Renal pelvis (tissue), 12 donors: ENCODE measurements at places on chromosomes 12 and 14. TPM values are rescaled to one million over a fixed set of nuclear protein-coding genes. Genes with fewer than 3 reads are reported as not detected.

DNA sequence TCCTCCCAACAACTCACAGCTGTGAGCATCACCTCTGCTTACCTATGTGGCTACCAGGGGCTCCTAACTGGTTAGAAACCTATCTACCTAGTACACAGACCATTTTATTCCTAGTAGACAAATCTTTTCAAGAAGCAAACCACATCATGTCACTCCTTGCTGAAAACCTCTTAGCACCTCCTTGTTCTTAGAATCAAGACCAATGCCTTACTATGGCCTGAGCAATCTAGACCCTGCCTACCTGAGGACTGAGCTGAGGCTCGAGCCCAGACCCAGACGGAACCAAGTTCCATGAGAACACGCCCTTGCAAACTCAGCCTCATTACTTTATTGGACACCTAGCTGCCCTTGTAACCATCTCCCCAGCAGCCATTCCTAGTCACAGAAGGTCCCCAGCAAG is 32.6 kb downstream of the CMKLR1 start:
- DNase-seq: no peak

GRCh38 chr14:32226056-32226455 is 23.0 kb upstream of the RNU6-8 start:
- DNase-seq: no peak

DNA sequence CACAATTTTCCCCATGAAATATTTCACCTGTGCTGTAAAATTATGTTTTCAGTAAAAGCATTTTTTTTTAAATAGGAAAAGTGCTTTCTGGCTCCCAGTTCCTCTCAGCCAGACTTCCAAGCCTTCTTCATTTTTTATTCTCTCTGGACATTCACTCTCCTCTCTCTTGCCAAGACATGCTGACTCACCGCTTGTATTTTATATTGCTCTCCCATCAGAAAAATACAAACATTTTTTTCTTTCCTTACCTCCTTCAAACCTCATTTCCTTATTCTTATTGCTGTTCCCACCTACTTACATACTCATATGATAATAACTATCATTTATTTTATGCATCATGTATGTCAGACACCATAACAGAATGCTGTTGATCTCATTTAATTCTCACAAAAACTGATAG is 37.7 kb upstream of the ZNF641 start:
- DNase-seq: no peak

DNA sequence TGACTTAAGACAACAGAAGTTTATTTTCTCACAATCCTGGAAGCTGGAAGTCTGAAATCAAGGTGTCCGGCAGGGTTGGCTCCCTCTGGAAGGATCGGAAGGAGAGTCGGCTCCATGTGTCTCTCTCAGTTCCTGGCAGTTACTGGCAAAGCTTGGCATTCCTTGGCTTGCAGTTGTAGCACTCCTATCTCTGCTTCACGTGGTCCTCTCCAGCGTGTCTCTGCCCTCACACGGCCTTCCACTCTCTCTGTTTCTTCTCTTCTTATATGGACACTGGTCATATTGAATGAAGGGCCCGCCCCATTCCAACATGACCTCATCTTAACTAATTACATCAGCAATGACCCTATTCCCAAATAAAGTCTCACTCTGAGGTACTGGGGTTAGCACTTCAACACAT is 60.1 kb upstream of the TUNAR start:
- DNase-seq: no peak

Gene KRT4
- 0.40 TPM for polyA plus RNA-seq

DNA sequence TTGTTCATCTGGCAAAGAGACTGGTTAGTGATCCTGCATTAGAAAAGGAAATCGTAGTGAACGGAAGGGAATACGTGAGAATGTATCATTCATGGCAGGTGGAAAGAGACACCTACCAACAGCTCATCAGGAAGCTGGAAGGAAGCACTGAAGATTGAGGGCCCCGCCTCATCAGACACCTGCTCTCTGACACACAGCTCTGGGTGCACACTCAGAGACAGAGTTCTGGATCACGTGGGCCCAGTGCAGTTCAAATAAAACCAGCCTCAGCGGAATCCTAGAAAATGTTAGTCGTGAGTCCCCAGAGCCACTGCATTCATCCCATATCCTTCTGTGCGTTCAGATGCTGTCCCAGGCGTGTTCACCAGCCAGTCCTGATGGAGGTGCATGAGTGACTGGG is 129.7 kb downstream of the GLT1D1 start:
- no peak for DNase-seq

GRCh38 chr14:56261046-56261445 is 142.8 kb downstream of the PELI2 start:
- no peak for DNase-seq

Gene AEBP2
- 52.2 TPM for polyA plus RNA-seq

GRCh38 chr12:9340422-9341259 is 132.4 kb upstream of the PZP start:
- peak; percentile 50 for DNase-seq

Gene INTS13
- 36.8 TPM for polyA plus RNA-seq

- no peak for DNase-seq
Observed at GRCh38 chr14:33840797-33841196, 110.1 kb downstream of the EGLN3 start.

- peak; percentile 39 for DNase-seq
Observed at GRCh38 chr12:570435-570920, 92.8 kb downstream of the NINJ2 start.

DNA sequence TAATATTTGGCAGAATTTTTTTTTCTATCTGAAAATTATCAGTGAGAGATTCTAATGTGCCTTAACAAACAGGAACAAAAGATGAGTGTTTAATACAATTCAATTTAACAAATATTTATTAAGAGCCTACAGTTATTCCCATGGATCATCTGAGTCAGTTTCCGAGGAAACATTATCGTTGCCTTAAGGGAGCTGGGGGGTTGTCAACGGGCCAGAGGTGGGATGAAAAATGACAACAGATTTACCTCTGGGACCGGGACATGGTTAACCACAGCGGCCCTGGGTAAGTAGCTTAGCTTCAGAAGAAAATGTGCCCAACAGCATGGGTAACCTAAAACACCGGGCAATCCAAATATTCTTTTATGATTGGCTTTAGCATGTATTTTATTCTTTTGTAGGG is 113.6 kb downstream of the DAD1 start:
- no peak for DNase-seq

- DNase-seq: no peak
Observed at GRCh38 chr14:94945615-94946014, 175.7 kb upstream of the GSC start.

GRCh38 chr12:65474831-65475230 is 196.3 kb downstream of the MSRB3 start:
- no peak for DNase-seq

DNA sequence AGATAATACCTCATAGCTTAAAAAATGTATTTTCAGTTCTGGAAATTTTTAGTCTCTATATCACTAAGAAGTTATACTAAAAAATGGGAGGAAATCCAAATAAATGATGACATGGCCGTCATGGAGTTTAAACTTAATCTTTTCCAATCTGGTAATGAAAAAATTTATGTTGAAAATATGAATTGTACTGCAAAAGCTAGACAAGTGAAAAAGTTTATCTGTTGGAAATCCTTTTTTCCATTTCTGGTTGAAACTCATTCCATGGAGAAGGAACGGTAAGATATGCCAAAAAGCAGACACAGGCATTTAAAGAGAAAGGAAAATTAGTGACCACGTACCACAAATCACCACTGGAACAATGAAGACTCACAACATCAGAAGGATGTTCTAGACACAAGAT is 314.2 kb upstream of the PRICKLE1 start:
- no peak for DNase-seq

DNA sequence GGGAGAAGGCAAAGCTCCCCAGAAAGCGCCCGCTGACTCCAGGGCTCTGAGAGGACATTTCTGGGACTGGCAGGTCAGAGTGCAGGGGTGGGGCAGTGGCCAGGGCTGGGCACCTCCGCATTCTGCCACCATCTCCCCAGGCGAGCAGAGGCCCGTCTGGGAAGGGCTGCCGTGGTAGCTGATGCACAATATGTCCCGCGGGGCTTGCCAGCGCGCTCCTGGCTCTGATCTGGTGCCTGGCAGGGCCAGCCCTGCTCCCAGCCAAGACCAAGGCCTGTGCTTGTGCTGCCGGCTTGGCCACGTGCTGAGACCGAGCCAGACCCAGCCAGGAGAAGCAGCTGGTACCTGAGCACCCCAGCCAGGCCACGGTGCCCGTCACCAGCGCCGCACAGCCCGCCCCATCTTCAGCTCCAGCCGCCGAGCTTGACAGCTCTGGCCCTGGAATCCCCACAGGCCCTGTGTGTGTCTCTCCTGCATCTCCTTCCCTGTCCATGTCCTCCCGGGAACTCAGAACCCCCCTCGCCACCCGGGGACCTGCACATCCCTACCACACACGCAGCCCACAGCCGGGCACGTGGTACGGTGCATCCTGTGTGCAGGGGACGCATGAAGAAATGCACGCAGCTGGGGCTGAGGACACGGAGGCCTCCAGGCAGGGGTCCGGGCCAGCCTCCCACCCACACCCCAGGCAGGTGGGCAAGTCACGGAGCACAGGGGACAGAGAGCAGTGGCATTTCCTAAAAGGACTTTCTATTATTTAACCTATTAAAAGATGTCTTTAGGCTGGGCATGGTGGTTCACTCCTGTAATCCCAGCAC is 68.6 kb upstream of the C14orf180 start:
- no peak for DNase-seq

GRCh38 chr12:47121146-47121545 is 41.4 kb upstream of the AMIGO2 start:
- no peak for DNase-seq

Gene FAM181A
- polyA plus RNA-seq: not detected

Gene POTEG
- polyA plus RNA-seq: not detected

DNA sequence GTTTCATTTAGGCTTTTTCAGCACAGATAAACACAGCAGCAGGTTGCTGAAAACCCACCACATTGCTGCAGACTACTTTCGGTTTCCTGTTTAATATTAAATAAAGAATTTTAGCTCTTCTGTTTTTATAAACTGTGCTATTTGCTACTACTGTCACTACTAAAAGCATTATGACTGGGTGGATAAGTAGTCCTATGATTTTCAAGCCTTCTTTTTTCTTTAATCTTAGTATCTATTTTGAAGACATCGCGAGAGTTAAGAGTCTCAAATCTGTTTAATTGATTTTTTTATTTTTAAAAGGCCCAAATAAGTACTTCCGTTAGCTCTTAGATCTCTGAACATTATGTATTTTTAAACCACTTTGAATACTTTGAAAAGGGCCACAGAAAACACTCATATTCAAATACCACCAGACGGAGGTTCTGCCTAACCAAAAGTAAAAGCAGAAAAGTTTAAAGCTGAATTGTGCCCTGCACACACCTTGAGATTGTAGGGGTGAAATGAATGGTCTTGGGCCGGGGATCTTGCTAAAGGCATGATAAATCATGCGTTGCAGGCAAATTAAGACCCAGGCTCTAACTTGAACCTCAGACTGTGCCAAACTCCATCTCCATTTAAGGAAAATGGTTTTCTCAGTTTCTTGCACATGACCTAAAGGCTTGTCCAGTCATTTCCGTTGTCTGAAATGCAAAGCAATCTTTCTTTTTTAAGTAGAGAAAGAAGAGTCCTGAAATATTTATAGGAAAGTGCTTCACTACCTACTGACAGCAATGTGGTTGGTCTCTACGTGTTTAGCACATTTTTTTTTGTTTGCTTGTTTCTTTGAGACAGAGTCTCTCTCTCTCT is 13.6 kb upstream of the FOXN3 start:
- no peak for DNase-seq

DNA sequence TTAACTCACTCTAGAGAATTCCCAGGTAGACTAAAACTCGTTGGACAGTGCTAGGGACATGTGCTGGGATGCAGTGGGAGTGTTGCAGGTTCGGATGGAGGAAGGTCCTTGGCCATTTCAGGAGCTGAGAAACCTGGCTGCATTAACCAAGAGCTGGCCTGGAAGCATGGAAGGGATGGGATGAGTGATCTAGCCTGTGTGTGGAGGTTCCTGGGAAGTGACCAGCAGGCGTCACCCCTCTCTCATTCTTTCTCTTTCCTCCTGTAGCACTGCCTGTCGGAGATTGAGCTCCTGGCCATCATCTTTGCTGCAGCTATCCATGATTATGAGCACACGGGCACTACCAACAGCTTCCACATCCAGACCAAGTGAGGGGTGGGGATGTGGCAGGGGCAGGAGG is 15.6 kb downstream of the PPP1R1A start:
- no peak for DNase-seq

DNA sequence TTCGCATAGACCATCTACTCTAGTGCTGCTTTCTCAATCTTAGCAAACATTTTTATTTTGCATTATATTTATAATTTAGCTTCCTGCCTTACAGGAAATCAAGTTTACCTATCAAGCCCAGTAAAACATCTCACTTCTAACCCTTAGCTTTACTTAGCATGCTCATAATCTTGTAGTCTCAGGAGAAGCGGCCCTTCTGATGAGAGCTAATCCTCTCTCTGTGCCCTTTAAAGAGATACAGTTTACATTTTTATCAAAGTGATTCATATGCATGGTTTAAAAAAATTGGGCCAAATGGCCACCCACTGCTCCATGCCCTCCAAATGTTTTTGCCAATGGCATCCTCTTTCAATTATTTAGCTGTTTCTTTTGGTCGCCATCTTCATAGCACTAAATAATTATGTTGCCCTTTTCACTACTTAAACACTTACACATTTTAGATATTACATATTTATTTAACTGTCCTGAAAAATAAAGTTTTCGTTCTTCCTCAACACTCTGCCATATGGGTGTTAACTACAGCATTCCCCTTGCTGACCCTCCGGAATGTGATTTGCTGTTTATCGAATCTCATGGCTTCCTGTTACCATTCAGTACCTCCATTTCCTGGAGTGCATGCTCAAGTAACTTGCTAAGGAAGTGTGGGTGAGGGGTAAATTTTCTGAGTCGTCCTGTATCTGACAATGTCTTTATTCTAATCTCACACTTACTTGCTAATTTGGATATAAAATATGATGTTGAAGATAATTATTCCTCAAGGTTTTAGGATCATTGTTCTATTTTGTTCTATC is 29.3 kb downstream of the YLPM1 start:
- DNase-seq: no peak

GRCh38 chr12:100986595-100987547 is 192.3 kb downstream of the ANO4 start:
- no peak for DNase-seq

DNA sequence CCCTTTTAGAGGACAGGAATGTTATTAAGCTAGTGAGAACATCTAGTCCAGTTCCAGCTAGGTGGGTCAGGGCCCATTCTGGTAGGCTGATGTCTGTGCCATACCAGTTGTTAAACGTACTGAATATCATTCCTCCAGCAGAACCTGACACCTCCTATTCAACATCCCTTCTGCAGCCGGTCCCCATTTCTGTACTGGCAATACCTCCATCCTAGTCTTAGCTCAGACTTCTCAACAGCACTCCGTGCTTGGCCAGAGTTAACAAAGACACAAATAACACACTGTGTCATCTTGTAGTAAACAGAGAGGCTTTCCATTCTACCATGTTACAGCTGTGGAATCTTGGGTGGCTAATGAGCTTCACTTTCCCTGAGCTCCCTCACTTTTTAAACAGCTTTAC is 94.3 kb upstream of the PDE3A start:
- no peak for DNase-seq

GRCh38 chr12:114396153-114396868 is 9.6 kb downstream of the TBX5 start:
- DNase-seq: no peak
